ENCODE measurements at places on chromosomes 3 and 15.
A peak's percentile ranks its signal among the peaks of the same experiment; 100 is the strongest.

- no peak for DNase-seq
Measured at GRCh38 chr3:160781402-160781801, 25.4 kb downstream of the PPM1L start.

- DNase-seq: no peak
Measured at GRCh38 chr15:25812845-25813244, 50.3 kb downstream of the ATP10A start.

GRCh38 chr3:195256639-195257453 lies 14.1 kb downstream of the XXYLT1 start:
- no peak for DNase-seq

DNA sequence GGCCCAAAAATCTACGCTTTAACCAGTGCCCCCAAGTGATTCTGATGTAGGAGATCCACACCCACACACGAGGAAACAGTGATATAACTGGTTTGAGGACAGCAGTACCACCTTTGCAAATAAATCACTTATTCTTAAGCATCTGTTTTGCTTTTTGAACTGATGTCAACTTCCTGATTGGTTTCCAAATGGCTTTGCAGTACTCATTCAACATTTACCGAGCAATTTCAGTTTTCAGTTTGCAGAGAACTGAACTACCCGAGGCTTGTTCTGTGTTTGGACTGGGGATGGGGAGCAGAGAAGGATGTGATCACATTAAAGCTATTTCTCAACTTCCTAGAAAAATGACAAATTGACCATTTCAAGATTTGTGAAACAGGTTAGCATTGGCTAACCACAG lies 1.1 kb upstream of the GYG1 start:
- DNase-seq: no peak

DNA sequence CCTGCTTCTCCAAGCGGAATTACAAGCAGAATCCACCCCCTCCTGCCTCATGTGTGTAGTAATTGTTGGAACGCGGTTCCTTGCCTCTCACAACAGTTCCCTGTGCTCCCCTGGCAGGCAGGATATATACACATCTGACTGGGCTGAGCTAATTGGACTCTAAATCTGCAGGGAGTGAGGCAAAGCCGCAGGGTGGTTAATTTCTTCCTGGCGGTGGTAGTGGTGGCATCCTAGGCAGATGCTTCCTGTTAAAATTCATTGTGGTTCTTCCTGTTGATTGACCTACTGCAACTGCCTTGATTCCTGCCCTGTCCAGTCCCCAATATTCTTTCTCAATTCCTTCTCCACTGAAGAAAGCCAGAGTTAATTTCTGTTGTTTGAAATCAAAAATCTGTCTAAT lies 202.9 kb upstream of the PROK2 start:
- DNase-seq: peak; percentile 42

- DNase-seq: no peak
Measured at GRCh38 chr15:41857316-41857715, 18.7 kb downstream of the PLA2G4B start.

DNA sequence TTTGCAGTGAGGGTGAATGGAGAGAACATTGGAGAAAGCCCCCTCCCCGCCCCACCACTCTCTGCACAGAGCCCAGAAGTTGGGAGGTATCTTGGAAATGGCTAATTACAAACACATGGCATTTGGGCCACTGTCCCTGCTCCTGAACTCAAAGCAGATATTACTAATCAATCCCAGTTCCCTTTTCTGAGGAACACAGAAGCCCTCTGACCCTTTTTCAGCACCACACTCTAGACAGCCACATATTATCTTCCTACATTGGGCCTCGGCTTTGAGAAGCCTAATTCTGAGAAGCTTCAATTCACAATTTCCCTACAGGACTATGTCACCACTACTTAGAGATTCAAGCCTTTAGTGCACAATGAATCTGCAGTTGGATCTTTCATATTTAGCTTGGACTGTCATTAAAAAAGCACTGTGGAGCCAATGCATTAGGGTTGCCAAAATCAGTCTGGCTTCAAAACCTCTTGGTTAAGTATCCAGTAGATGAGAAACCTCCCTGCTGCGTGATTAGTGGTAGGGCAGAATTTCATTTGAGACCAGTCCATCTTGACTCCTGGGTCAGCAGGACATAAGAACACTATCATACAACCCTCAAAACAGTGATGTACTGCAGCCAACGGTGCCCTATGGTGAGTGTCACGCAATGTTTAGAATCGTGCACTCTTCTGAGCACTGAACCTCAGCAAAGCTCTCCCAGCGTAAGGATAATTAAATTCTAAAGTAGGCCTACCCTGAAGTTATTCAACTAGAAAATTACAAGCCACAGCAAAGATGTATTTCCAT lies 26.1 kb downstream of the MGLL start:
- DNase-seq: no peak

- DNase-seq: no peak
Measured at GRCh38 chr3:134027631-134028030, 2.1 kb downstream of the SLCO2A1 start.

- DNase-seq: no peak
Measured at GRCh38 chr3:14886101-14886500, 61.3 kb upstream of the NR2C2 start.

GRCh38 chr15:65655457-65655856 lies 33.7 kb downstream of the SLC24A1 start:
- DNase-seq: no peak

DNA sequence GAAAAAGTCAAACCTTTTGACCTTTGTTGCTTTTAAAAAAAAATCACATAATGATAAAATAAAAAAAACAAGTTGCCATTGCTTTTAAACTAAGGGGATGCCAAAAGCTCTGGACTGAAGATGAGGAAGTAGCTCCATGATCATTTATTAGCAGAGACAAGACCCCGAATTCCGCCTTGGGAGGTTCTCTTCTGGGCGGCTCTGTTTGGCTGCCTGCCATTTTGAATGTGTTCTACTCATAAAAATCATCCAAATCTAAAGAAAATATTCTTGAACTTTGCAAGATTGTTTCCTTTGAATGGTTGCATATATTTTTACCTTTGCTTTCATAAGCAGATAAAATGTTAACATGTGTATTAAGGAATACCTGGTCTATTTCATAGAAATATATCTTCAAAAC lies 63.8 kb downstream of the NCEH1 start:
- DNase-seq: no peak

GRCh38 chr3:121878411-121878810 lies 15.8 kb upstream of the SLC15A2 start:
- no peak for DNase-seq

- no peak for DNase-seq
Measured at GRCh38 chr3:41726891-41727290, 235.0 kb downstream of the ULK4 start.

DNA sequence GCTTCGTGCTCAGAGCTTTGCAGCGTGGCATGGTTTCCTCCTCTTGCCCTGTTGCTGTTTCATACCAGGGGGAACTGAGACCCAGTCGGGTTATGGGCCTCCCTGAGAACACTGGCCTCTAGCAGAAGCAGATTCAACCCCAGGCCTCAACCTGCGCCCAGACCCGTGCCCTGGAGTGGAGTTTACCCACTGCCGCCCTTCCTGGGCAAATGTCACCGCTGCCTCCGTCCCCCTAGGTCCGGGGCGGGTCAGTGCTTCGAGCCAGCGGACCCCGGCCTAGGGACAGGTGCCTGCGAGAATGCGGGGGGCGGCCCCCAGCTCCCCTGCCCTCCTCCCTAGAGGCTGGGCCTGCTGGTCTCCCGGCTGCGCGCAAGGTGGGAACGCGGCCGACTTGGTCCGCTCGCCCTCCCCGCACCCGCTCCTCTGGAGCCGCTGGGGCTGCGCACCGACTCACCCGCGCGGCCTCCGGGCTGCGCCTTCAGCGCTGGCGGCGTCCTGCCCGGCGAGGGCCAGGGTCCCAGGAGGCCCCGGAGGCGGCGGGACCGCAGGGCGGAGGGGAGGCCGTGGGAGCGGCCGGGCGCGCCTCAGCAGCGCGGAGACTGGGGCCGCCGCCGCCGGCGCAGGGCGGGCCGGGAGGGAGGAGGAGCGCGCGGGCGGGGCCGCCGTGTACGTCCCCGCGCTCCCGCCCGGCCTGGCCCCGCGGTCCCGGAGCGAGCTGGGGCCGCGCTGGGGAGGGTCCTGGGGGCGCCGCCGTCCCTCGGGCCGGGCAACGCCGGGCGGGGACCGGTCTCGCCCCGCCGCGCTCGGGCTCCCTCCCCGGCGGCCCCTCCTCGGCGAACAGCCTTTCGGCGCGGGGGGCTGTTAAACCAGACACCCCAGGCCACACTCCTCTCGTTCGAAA lies at the start of gene PIGZ:
TSS of gene PIGZ (minus strand) at position 601 of the 901 bp plus-strand sequence. CDS start 16,802 bp downstream, outside the sequence.
- DNase-seq: peak; percentile 42

GRCh38 chr15:86300390-86301125 lies 220.9 kb downstream of the AGBL1 start:
- DNase-seq: no peak

DNA sequence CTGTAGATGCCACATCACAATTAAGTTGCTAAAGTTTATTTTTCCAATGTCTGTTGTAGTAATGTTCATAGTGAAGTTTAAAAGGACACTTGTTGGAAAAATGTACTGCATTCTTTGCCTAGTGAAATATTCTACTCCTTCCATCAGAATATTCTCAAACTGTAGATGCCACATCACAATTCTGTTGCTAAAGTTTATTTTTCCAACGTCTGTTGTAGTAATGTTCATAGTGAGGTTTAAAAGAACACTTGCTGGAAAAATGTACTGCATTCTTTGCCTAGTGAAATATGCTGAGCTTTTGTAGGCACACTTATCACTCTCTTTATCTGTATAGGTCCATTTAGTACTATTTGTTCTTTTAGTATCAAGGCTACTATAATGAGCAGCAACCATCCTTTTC lies 836.1 kb downstream of the NAALADL2 start:
- DNase-seq: no peak

DNA sequence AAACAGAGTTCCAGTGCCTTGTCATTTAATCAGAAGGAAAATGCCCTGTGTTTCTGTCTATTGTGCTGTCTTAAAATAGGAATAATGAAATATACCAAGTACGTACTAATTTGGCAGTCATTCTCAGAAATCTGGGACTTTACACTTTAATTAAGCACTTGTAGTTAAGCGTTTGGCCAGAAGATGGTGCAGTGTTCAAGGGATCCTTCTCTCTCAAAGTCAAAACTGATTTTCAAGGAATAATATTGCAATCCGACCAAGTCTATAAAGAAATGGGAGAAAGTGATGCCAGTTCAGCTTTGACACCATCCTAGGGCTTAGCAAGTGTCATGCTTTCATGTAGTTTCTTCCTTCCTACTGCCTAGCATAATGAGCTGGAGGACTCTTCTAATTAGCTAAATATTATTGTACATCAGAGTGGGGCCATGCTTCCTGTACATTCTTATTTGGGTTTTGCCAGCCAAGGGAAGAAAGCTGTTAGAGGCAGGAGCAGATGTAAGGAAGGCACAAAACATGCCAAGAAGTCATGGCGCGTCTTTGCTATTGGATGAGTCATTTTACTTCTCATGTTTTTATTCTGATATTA lies 64.8 kb downstream of the SAMMSON start:
- no peak for DNase-seq

GRCh38 chr3:158809642-158810041 lies 7.8 kb downstream of the MFSD1 start:
- DNase-seq: no peak

DNA sequence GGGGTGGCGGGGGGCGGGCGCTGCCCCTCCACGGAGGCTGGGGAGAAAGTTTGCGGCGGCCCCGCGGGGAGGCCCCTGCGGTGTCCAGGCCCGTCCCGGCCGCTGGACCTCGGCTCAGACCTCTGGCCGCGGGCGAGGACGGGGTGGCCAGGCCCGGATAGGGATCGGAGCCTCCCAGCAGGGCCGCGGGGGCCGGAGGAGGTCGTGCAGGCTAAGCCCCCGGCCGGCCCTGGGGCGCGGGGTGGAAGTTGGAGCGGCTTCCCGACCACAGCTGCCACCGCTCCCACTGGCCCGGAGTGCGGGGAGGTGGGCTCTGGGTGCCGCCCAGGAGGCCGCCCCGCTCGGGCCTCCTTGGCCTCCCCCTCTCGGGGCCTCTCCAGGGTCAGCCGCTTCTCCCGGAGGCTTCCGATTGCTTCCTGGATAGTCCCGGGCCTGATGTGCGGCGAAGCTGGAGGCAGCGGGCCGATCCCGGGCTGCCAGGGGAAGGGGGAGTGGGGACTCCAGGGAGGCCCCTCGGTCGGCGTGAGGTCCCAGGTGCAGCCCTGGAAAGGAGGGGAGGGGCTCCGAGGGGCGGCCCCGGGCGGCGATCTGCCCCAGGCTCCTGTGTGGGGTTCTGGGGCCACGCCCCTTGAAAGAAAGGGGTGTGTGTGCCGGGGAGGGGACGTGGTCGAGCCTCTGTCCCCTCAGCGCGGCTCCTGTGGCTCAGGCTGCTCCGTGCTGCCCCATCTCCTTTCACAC lies 907 bp downstream of the PLXNA1 start:
- DNase-seq: no peak

DNA sequence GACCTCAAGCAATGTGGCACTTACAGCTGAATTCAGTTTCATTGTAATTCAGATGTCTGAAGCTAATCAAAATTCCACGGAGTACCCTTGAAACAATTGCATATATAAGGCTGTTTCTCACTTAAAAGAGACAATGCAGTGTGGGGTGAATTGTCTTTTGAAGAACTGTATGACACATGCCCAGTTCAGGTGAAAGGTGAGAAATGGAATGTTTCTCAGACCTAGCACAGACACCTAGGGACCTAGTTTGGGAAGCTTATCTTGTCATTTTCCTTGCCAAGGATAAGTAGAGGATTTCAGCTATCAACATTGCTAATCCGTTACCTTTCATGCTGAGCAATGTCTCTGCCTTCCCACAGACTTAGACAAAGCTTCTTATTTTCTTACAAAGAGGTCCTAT lies 36.3 kb downstream of the MBNL1 start:
- DNase-seq: no peak

DNA sequence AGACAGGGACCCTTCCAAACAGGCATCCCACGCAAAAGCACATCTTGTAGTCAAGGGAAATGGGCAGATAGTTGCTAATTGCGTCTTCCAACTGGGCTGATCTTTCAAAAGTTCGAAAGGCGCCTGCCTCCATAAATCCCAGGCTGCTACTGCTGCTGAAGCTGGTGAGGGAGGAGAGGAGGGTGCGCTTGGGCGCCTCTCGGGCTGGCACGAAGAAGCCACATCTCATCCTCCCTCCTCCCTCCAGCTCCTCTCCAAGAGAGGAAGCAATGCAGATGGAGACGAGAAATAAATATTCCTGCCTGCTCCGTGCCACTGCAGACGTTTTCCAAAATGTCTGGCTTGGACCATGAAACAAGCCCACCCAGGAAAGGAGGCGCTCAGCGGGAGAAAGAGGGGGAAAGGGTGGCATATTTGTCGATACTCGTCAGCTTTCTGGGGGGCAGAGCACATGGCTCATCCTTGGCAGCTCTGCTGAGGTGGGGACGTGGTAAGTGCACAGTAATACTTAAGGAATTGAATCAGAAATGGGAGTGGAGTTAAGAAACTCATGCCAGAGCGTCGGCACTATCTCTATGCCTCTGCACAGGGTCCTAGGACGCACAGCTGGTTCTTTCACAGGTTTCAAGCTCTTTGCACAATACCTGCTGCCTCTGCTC lies 88.9 kb upstream of the FEZF2 start:
- DNase-seq: no peak

DNA sequence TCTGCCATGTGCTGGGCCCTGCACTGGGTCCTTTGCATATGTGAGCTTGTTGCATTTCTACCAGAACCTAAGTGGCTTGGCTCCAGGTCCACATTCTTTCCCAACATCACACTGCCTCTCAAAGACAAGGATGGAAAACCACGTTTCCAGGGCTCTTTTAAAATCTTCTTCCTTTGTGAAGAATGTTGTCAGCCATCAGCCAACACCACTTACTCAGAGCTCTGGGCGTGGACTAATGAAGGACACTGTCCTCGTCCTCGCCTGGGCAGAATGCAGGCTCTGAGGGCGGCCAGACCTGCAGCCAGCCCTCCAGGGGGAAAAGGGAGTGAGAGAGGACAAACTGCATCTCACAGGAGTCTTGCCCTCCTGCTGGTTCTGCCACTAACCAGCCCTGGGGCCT lies 49.7 kb downstream of the MAGEF1 start:
- DNase-seq: no peak

- DNase-seq: no peak
Measured at GRCh38 chr3:177212278-177212610, 15.0 kb upstream of the TBL1XR1 start.
